ENCODE measurements at places on chromosomes 4 and X.

DNA sequence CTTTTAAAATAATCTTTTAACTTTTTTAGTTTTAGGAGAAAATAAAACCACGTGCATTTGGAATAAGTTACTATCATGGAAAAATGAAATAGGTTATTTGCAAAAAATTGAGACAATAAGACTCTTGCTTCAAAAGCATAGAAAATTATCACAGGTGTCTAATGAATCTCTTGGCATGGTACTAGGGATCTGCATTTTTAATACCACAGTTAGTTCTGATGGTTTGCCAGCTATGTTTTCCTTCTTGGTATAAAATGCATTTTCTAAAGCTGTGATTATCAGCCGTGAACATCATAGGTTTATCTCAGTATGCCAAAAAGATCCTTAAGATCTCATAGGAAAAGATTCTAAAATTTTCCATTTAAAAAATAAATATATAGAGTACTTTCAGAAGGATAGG lies 83.9 kb downstream of the RASL11B start:
- no peak for DNase-seq

- DNase-seq: no peak
Observed at GRCh38 chr4:77349796-77350195, 192.8 kb downstream of the CCNG2 start.

DNA sequence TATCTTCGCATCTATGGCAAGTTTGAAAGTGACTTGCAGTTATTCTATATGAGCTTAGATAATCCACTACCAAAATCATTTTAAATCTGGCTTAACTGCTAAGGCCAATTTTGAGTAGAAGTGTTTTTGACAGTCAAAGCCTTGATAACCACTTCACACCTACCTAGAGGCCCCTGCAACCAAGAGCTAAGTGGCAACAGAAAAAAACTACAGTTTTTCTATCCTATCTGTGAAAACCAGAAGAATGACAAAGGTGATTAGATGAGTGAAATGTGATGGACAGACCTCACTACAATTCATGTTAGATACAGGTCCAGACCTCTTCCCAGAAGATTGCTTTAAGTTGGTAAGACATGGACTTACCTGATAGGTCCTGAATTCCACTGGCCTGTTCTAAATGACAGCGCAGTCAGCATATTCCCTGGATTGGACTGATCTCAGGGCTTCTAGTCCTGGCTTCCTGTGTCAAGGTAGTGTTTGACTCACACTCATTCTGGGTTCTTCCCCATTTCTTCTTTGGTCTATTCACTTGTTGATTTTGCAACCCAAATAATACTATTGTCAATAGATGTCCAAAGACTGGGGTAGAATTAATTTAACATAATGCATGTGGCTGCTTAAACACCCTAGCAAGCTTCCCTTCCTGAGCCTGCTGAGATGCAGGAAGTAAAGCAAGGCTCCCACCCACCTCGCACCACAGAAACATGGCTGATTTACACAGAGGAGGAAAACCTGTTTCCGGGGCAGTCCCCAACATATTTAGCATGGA lies 65.1 kb downstream of the PPP3CA start:
- peak; percentile 29 for DNase-seq

DNA sequence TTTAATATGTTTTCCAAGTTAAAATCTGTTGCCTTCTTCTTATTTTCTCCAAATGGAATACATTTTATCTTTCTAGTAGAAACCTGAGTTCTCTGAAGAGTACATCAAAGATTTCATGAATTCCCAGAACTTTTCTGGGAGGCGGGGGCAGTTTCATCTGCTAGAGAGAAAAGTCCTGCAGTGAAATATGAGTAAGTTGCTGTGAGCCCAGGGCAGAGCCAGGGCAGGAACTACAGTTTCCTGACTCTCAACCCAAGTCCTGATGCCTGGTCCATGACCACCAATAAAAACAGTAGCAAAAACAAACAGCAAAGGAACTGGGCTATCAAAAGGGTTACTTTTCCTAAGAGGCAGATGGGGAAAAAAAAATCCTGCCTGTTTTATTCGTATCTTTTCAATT lies 239.4 kb upstream of the CTSO start:
- no peak for DNase-seq

DNA sequence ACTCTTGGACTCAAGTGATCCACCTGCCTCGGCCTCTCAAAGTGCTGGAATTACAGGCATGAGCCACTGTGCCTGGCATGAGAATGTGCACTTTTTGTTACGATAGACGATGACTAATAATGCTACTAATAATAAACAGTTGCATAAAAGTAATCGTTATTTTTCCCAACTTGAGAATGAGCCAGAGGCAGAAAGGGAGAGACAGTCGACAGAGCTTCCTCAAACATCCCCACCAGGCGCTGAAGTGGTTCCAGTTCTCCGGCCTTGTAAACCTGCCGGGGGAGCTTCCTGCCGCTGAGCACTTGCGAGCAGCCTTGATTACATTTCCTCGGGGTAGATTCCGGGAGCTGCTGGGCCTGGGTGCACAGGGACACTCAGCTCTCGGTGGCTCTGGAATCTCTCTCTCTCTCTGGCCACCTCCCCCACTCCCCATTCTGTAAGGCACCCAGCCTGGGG lies 8.9 kb upstream of the HTRA3 start:
- DNase-seq: no peak

- peak; percentile 48 for DNase-seq
Observed at GRCh38 chrX:140744085-140744484, 34.5 kb downstream of the LINC00632 start.

- DNase-seq: no peak
Observed at GRCh38 chr4:23814996-23815660, 74.7 kb downstream of the PPARGC1A start.

DNA sequence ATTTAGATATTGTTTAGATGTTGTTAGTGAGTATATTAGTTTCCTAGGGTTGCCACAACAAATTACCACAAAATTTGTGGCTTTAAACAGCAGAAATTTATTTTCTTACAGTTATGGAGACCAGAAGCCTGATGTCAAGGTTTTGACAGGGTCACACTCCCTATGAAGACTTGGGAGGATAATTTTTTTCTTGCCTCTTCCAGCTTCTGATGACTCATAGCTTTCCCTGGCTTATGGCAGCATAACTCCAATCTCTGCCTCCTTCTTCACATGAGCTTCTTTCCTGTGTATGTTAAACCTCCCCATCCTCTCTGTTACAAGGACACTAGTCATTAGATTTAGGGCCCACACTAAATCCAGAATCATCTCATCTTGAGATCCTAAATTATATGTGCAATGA lies 20.9 kb upstream of the RAB40A start:
- DNase-seq: no peak

DNA sequence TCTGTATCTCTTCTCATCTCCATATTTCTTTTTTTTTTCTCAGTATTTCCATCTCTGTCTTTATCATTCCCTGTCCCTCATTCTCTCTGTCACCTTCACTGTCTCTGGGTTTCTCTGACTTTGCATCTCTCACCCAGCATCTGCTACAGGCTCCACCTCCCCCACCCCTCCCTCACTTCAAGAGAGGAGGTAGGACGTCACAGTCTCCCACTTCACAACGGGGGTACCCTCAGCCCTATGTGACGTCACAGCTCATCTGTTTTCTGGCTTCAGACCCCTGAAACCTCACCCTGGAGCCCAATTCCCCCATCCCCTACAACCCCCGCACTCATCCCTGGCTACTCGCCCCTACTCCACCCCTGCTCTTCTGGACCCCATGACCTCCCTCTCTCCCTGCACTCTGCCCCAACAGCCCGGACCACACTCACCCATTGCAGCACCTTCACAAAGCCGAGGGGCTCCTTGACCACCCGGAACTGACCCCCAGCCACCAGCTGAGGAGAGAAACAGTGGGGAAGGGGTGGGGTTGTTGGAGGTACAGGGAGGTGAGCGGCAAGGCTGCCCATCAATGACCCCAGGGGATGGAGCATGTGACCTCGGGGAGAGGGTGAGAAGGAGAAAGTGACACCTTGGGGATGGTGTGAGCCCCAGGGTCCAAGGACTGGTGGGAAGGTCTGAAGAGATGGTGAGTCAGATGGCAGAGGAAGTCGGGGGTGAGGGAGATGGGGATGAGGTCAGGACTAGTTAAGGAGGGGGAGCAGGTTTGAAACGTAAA lies 1.3 kb downstream of the SYP start:
- no peak for DNase-seq

- DNase-seq: no peak
Observed at GRCh38 chrX:16567681-16568080, 82.3 kb upstream of the S100G start.

DNA sequence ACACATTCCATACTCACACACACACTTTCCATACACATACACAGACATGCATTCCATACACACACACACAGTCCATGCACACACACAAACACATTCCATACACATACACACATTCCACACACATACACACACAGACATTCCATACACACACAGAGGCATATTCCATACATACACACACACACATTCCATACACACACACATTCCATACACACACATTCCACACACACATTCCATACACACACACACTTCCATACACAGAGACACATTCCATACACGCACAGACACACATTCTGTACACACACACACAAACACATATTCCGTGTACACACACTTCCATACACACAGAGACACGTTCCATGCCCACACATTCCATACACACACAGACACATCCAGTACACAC lies 14.8 kb downstream of the LINC00632 start:
- DNase-seq: no peak

DNA sequence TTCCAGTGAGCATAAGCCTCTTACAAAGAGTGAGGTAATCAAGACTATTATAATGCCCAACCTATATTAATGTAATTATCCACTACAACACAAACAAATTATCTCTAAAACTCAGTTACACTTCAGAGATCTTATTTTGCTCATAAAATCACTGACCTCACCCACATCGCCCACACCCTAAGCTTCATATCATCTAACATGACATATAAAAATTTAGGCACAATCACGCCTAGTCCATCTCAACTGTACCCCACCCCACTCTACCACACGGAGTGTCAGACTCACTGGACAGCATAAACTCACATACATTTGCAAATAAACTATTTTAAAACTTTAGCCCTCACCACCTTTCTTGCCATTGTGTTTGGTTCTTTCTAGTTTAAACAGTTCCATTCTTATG lies 252.4 kb downstream of the PCDH7 start:
- no peak for DNase-seq

DNA sequence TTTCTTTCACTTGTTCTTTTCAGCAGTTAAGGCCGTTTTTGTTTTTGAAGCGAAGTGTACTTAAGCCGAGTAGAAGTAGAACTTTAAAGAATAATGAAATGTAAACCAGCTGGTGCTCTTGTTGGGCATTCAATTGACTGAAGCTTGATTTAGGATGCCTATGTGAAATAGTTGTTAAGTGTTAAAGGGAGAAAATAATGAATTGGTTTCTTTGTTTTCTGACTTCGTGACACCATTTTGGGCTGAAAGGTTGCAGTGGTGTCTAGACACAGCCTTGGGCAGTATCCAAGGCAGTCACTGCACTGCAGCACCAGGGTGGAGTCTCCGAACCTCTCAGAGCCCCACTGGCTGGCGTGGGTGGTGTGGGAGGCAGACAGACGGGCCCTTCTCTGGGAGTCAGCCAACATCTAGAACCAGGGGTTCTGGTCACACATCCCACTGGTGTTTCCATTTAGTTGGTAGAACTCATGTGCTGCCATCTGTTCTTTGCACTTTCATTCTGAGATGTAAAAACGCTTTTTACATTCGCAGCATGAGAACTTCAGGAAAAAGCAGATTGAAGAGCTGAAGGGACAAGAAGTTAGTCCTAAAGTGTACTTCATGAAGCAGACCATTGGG lies 3.5 kb downstream of the UCHL1 start:
- DNase-seq: no peak

DNA sequence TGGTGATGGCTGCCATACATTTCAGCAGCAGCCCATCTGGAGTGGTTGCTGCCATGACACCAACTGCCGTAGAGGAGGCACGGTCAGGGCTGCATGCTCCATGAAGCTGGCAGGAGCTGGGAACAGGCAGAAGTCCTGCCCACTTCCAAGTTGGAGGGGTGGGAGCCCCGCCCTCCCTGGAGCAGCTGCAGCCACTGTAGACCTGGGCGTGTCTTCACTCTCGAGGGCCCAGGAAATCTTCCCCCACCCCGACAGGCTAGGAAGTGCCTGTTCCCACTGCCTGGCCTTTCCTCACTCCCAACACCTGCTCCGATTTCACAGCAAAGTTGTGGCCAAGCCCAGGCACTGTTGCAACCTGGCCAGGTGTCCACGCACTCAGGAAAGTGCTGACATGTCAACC lies 42.3 kb downstream of the NALF2 start:
- no peak for DNase-seq

DNA sequence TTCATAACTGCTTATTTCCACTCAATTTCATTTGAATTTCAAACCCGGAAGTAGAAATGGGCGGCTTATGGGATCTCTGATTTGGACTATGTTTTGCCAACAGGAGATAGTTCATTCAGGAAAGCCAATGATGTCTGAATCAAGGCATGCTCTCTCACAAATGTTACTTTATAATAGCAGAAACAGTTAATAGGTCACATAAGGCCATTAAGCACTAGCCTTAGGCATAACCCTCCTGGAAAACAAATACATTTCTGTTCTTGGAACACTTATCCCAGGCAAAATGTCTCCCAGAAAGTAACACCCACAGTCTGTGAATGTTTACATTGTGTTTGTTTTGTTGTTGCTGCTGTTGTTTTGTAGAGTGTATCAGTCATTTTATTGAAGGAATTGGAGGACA lies 1347.2 kb upstream of the PCDH7 start:
- DNase-seq: no peak

DNA sequence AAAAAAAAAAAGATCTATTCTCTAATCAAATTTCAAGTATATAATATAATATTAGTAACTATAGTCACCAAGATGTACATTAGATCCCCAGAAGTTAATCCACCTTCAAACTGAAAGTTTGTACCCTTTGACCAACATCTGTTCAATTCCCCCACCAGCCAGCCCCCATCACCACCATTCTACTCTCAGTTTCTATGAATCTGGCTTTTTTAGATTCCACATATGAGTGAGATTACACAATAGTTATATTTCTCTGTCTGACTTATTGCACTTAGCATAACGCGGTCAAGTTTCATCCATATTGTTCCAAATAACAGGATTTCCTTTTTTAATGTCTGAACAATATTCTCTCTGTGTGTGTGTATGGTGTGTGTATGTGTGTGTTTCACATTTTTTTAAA lies 33.7 kb upstream of the VMA21 start:
- no peak for DNase-seq

- DNase-seq: no peak
Observed at GRCh38 chr4:144562019-144562705, 83.8 kb upstream of the HHIP start.

- no peak for DNase-seq
Observed at GRCh38 chr4:2256156-2256731, 5.7 kb downstream of the MXD4 start.

- no peak for DNase-seq
Observed at GRCh38 chr4:137471461-137471860, 60.8 kb downstream of the PCDH18 start.

DNA sequence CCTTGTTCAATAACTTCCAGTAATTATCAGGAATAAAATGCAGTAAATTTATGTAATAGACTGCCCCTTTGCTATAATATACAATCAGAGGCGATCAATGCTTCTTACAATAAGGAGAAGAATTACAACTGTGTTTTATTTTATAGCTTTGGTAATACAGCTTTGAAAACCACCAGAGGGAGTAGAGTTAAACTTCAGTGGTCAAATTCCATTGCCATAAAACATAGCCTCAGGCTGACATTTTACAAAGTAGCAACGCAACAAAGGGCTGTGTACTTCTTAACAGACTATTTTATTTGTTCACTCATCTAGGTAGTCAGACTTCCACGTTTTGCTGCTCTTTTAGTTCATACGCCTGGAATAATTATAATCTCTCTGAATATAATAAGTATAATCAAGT lies 58.5 kb downstream of the TEX13C start:
- no peak for DNase-seq

- no peak for DNase-seq
Observed at GRCh38 chr4:54513204-54513603, 144.6 kb upstream of the KIT start.

GRCh38 chr4:3441501-3442459 lies at the start of gene HGFAC:
Gene HGFAC, plus strand, starts transcription at chr4:3441968. Its CDS starts 34 bp downstream, at chr4:3442002.
- no peak for DNase-seq
